ENCODE measurements at places on chromosomes 11 and 22.

GRCh38 chr11:10752486-10752885, 1.4 kb downstream of the CTR9 start:
- no peak for DNase-seq

- DNase-seq: no peak
Observed at GRCh38 chr11:20762116-20762844, 92.9 kb downstream of the NELL1 start.

DNA sequence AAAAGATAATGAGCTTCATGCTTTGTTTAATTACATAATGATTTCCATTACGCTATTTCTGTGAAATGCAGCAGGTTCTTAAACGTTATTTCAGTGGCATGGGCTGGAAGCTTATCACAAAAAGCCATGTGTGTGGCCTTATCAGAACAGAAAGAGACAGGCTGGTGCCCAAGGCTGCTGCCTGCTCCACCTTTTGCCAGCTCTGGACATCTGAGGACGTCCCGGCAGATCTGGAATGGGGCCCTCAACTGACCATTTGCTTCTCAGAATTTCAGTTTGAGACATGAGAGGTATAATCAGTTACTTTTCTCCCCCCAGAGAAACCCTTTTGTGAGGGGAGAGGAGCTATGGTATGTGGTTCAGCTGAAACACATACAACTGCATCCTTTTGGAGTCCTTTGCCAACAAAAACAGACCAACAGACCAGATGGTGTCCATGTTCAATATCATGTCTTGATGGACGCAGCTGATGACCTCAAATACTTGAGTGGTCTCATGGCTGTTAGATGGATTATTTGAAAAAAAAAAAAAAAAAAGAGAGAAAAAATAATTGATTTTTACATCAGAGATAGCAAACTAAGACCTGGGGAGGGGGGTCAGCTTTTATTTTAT, 8.6 kb downstream of the CDPF1 start:
- DNase-seq: no peak

- DNase-seq: no peak
Observed at GRCh38 chr11:133945087-133945974, 11.4 kb downstream of the IGSF9B start.

GRCh38 chr22:17118342-17118741, 2.8 kb downstream of the TMEM121B start:
- DNase-seq: no peak

DNA sequence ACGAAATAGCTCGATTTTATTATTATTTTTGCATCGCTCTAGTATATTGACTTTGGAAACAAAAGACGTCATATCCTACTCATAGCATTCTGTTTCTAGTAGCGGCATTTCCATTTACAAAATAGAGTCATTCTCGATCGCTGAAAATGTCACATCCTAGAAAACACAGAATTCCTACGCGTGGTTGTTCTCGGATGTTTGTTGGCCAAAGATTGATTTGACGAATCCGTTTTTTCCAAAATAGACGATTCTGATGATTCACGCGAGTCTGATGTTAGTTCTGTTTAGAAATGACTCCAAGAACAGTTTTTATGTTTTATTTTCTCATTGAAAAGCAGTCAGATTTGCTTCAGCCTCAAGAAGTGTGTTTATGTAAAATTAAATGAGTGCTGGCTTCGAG, 47.6 kb downstream of the SMIM38 start:
- DNase-seq: no peak

DNA sequence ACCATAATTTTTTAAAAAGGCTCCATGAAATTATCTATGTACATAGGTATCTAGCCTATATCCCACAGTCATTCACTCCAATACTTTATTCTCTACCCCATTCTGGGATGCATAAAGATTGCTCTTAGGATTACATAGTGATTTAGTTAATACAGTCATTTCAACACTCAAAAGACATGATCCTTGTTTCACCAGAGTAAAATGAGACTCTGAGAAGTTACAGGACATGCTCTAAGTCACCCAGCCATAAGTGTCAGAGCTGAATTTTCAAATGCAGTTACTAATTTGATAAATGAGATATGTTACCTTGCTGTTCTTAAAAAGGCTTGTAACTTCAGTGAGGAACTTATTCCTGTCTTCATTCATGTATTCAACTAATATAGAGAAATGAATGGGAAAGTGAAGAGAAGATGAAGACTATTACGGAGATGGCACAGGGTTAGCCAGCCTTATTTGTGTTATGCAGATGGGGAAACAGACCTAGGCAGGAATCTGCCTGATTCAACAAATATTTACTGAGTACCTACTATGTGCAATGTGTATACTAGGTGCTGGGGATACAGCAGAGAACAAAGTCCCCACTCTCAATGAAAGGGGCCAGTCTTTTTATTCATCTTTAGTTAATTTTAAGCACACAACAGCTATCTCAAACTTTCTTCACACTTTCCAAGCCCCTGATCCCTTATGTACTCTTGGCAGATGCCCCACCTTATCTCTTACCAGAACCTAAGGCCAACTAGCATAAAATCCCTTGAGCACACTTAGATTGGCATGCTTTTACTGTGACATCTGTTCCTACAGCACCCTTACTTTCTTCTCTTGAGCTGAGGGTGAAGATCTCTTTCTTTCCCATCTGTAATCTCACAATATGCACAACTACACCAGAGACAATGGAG, 21.6 kb downstream of the MAPK1 start:
- no peak for DNase-seq

GRCh38 chr11:75944515-75944914, 129.5 kb downstream of the UVRAG start:
- no peak for DNase-seq

DNA sequence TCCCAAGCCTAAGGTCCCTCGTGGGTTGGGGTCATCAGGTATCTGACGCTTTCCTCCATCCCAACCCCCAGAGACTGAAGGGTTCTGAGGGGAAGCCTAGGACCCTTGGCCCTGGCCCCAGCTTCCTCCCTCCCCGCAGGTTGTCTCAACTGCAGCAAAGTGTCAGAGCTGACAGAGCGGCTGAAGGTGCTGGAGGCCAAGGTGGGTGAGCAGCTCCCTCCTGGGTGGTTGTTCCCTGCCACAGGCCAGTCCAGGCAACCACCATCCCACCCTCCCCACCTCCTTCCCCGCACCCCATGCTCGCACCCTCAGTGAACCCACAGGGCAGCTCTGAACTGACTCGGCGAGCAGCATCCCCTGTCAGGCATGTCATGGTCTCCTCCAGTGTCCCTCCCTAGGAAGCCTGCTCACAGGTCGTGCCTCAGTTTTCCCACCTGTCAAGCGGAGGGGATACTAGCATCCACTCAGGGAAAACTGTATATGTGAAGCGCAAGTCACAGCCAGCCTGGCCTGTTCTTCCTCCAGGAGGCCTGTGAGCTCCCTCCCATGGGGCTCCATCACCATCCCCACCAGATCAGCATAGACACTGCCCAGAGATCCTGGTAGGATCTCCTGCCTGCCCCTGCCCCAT, 20.8 kb downstream of the EMID1 start:
- DNase-seq: no peak

DNA sequence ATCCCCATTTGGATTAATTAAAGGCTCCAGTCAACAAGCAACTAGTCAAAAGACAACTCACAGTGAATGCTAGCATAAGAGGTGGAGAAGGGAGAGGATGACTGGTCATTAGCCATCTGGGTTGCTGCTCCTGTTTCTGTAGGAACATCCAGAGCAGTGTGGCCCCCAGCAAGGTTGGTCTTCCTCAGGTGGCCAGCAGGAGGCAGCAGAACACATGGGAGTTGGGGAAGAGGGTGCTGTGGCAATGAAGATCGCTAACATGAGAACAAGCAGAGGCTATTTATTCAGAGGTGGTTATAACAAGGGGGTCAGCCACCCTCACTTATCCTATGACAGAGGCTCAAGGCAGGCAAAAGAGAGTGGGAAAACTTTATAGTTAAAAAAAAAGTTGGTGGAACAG, 21.3 kb downstream of the IZUMO1R start:
- no peak for DNase-seq

- no peak for DNase-seq
Observed at GRCh38 chr22:35589071-35589755, 27.9 kb downstream of the MB start.

DNA sequence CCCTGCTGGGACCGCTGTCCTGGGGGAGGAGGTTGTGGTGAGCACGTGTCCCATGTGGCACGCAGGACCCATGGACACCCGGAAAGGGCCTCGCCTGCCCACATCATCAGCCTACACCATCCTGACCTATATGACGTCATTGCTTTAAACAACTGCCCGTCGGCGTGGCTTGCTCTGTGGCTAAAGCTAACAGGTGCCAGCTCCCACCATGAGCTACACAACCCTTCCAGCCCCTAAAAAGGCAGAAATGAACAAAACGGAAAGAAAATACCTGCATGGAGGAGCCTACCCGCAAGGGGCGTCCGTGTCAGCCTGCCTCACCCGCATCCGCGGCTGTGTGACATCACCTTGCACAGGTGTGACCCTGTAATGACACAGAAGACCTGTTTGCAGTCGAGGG, 481.8 kb downstream of the BRD1 start:
- DNase-seq: no peak

- DNase-seq: no peak
Observed at GRCh38 chr11:27212248-27212780, 150.7 kb downstream of the CCDC34 start.

Data from stimulated activated CD4-positive, alpha-beta T cell treated with anti-CD3 and anti-CD28 coated beads, Interleukin-1b, Interleukin-23, amount 100 ng/mL, for 24 hours (primary cell).